GOT3 (cell line): ENCODE measurements at places on chromosomes 3 and 15.

DNA sequence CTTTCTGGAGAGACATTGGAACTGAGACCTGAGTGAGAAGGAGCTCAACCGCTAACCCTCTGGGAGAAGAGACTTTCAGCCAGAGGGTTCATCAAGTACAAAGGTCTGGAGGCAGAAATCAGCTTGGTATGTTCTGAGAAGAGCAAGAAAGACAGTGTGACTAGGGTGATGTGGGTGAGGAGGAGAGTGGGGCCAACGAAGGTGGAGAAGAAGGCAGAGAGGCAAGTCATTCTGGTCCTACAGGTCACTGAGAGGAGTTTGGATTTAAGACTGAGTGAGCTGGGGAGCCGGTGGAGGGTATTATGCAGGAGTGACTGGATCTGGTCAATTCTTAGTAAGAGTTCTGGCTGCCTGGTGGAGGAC, 12.2 kb downstream of the XIRP1 start:
- DNase-seq: no peak

- no peak for DNase-seq
Measured at GRCh38 chr3:185924375-185924774, 13.4 kb downstream of the TRA2B start.

DNA sequence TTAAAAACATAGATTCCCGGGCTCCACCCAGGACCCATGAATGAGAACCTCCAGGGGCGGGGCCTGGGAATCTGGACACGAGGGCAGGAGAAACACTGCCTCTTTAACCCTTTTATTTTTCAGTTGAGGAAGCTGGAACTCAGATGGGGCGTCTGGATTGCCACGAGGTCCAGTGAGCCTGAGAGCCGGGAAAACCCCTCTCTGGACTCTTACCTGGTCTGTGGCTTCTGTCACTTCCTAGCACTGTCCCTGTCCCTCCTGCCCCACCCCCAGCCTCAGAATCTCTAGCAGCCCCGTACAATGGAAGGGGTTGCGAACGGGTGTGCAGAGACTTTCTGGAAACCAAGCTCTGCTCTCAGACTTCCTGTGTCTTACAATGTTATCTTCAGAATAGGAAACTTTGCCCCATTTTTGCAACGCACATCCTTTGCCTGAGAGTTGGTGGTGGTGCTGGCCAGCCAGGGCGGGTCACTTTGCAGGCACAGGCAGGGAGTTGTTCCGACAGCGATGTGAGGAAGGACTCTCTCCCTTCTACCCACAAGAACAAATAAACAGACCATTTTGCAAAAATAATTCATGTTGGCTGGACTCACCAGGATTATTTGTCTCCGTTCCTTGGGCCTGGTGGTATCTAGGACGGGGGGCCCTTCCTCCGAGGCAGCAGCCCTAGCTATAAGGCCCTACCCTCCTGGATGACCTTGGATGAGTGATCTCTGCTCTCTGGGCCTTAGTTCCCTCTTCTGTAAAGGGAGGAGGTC, 59.1 kb downstream of the SMAD6 start:
- no peak for DNase-seq

GRCh38 chr15:78716651-78717050, 75.6 kb upstream of the CHRNB4 start:
- DNase-seq: no peak

DNA sequence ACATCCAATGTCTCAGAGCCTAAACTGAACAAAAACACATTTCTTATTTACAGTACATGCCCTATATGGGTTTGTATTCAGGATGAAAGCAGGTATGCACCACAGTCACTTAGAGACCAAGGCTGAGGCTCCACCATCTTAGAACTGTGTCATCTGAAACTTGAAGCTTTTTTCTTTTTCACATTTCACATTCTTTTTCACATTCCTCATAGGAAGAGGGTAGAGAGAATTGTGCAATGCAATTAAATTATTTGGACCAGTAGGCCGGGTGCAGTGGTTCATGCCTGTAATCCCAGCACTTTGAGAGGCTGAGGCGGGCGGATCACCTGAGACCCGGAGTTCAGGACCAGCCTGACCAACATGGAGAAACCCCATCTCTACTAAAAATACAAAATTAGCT, 591.0 kb downstream of the MECOM start:
- DNase-seq: no peak

DNA sequence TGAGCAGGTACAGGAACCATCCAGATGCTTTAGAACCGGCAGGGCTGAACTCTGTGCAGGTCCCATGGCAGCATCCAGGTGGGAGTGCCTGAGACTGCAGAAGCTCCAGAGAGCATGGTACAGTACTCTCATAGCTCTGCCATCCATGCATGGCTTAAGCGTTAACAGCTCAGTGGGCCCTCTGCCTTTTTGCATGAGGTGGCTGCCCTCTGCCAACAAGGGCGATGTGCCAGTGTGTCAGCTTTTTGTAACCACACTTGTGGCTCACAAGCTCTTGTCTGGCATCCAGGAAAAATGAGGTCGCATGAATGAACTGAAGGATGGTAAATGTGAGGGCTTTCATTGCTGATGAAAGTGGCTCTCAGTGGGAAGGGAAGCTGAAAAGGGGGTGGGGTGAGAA, 950.1 kb downstream of the DIPK2A start:
- DNase-seq: no peak

GRCh38 chr15:59222906-59223550, 16.4 kb downstream of the LDHAL6B start:
- no peak for DNase-seq

GRCh38 chr3:140568842-140569520, 108.9 kb upstream of the TRIM42 start:
- no peak for DNase-seq

DNA sequence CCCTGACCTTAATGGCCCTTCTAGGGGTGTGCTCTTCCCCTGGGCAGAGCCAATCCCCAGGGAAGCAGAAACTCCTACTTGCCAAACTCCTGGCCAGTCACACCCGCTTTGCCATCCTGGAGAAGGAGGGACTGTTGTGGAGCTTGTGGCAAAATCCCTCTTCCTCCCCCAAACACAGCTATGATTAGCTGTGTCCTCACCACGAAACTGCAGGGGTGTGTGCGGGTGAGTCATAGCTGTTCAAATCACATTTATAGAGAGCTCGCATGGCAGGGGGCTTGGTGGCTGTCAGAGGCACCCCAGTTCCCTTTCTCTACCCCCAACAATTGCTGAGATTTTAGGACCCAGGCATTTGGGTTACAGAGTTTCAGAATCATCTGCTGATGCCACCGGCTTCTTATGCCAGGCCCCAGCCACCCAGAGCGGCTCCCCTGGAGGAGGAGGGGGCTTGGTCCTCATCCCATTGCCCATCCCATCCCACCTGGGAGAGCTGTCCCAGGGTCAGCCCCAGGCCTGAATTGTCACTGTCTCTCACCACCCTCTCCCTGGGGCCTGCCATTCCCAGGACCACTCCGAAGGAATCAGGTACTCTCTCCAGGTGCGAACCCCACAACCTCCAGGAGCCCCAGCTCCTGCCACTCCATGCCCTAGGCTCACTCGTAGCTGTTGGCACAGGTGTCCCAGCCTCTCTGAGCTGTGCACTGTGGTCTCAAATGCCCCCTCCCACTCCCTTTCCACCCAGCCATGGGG, 28.8 kb upstream of the MAGEF1 start:
- no peak for DNase-seq

- DNase-seq: no peak
Measured at GRCh38 chr3:194905696-194906095, 220.0 kb downstream of the FAM43A start.

GRCh38 chr3:149382101-149382467, 4.6 kb upstream of the TM4SF1 start:
- no peak for DNase-seq

- no peak for DNase-seq
Measured at GRCh38 chr15:63701365-63701764, 104.2 kb downstream of the FBXL22 start.

DNA sequence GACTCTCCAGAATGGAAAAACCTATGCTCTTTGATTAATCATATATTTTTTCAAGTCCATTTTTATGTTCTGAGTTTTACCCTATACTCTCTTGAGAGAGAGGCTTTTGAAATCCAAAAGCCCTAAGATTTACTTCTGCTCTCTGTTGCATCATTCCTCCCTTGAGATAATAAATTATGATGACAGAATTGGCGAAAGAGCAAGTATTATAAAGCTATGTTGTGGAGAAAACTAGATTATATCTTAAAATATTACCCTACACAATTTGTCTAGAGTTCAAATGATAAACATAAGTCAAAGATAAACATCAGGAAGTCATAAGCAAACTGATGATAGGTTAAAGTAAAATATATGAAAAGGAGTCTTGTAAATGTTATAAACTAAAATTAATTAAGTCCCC, 293.4 kb upstream of the MME start:
- no peak for DNase-seq

GRCh38 chr3:5948084-5948483, 760.6 kb downstream of the EDEM1 start:
- no peak for DNase-seq

GRCh38 chr3:137641879-137642704, 122.0 kb upstream of the SOX14 start:
- DNase-seq: no peak

- DNase-seq: no peak
Measured at GRCh38 chr15:47383801-47384200, 333.5 kb upstream of the SEMA6D start.

GRCh38 chr15:84910928-84911623, 26.6 kb downstream of the SLC28A1 start:
- DNase-seq: no peak

GRCh38 chr15:35055416-35056105, 29.5 kb downstream of the NANOGP8 start:
- no peak for DNase-seq

GRCh38 chr3:151733613-151734012, at the start of gene AADACL2:
Gene AADACL2, plus strand, starts transcription at chr3:151733927. Its CDS starts 109 bp downstream, at chr3:151734036.
- no peak for DNase-seq

GRCh38 chr3:142987080-142987700, 14.2 kb upstream of the U2SURP start:
- no peak for DNase-seq

DNA sequence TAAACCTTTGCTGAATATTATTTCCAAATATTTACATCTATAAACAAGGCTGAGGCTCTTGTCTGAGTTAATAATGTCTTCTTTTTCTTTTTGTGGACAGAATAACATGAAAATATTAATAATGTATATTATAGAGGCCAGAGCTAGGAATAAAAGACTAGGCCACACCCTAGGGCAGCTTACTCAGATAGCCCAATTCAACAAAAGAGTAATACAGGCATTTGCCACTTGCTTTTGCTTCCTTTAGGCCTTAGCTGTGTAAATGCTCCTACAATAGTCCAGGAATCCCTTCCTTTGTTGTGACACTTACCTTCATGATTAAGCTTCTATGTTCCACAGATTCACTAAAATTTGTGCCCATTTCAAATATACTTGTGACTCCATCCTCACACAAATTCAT, 16.5 kb downstream of the IMPG2 start:
- DNase-seq: no peak

DNA sequence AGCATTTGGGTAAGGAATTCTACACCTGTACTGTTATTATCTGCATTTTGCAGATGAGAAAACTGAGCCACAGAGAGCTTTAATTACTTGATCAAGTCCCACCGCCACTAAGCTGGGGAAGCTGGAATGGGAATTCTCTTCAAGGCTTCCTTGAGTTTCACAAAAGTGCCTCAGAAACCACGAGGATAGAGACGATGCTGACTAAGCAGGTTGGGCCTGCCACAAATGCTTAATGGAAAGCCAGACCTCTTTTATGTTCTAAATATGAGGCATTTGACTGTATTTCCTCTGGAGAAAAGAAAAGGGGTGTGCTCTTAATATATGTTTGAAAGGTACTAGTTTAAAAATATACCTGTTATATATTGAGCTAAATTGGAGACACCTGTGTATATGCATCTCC, 34.7 kb downstream of the ADAMTS9 start:
- no peak for DNase-seq

DNA sequence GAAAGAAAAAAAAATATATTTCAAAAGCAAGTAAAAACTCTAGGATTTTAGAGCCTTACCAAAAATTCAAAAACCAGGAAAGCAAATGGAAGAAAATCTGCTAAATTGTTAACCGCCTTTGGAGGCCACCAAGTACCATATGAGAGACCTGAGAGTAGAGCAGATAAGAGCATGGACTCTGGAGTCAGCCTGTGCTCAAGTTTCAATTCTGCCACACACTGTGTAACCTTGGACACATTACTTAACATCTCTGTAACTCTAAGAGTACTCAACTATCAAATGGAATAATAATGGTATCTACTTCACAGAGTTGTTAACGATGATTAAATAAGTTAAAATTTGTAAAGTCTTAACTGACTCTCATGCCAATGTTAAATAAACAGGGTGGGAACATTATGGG, 12.7 kb downstream of the RBSN start:
- DNase-seq: no peak

DNA sequence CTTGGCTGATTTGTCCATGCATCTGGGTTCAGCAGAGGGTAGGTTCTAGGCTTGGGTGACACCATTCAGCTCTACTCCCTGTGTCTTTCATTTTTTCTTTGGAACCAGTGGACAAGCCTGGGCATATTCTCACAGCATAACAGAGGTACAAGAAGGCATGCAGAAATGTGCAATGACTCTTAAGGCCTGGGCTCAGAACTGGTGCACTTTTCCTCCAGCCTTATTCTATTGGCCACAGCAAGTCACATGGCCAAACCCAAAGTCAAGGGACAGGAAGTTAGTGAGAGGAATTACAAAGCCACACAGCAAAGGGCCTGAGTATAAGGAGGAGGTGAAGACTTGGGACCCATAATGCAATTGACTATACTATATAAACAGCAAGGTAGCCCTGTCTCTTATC, 200.9 kb upstream of the CTDSPL start:
- no peak for DNase-seq

DNA sequence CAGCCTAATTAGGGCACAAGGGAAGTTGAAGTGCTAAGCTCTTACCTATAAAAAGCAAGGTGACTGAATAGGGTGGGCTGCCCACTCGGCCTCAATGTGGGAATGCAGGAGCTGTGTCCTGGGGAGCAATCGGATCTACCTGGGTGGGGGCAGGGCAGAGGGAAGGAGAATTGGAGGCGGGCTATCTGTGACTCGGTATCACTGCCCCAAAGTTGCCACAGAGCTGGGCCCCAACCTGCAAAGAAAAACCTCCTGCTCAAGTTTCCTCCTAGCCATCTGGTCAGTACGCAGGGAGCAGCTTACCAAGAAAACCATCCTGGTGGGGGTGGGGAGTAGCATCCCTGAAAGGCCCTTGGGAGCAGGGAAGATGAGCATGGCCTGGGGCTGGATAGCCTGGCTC, 10.7 kb downstream of the CIB2 start:
- no peak for DNase-seq

GRCh38 chr15:88321271-88321670, 64.7 kb upstream of the NTRK3 start:
- DNase-seq: no peak

DNA sequence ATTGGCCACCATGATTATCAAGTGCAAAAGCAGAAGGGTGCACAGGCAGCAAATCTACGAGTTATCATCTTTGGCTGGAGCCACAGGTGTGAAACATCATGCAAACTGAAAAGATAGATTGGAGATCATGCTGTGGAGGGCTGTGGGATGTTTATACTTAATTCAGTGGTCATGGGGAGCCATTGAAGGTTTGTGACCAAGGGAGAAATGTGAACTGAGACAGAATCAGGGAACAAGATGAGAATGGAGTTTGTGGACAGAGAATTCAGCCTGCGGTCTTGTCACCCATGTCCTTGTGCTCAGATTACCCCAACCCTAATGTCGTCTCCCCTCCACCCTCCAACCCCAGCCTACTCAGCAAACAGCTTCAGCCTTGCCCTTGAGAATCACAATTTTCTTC, 62.9 kb upstream of the ACAN start:
- no peak for DNase-seq
